ENCODE measurements at places on chromosomes 1 and 21. TPM values are rescaled to one million over a fixed set of nuclear protein-coding genes. Genes with fewer than 3 reads are reported as not detected.

MTARC2 gene
- not detected for total RNA-seq

DNA sequence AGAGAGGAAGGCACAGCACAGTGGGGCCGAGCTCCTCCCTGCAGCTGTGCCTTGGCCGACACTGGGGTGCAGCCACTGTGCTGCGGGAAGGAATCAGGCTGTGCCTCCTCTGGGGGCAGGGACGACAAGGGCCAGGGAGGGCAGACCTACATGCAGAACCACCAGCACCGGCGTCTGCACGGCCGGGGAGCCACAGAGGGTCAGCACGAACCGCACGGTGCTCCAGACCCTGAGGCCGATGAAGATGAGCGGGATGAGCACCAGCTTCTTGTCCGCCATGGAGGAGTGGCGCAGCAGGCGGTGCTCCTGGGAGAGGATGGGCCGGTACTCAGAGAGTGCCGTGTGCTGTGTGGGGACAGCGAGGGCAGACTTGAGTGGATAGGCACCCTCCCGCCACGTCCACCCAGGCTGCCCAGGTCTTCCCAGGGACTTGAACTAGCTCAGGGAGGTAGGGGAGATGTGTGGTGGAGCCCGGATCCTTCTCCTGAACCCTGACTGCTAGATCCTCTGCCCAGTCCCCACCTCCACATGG, 23.5 kb downstream of the GPR157 start:
- DNase-seq, result no peak

DNA sequence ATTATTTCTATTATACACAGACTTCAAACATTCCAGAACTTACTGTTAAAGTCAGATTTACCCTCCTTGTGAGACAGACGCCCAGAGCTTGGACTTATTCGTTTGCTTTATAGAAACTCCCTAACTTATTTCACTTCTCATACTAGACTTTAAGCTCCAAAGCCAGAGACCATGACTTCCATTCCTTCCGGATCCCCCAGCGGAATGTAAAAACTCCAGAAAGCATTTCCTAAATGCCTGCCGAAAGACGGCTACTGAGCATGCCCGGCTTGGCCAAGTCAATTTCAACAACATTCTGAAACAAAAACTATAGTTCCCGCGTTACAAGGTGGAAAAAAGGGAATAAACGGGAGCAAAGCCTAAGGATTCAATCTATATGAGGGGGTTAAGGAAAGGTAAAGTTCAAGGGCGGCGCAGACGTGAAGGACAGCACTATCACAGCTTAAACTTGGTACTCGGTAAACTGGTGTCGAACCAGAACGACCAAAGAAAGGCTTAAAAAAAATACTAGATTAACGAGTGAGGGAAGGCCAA, 1.1 kb downstream of the USP48 start:
- DNase-seq, result no peak

DNA sequence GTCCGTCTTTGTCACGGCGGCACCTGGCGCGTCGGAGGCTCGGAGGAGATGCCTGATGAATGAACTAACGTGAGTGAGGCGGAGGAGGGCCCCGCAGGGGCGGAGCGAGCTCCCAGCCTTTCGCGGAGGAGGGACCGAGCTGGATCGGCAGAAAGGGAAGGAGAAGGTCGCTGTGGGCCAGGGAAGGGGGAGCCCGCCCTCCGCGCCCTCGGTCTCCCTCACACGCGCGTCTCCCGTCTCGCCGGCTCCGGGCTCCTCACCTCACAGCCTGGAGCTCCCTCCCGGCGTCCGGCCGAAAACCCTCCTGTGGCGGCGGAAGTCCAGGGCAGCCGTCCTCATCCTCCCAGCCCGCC, 519 bp downstream of the ZNF496 start:
- peak; percentile 80 for DNase-seq

Measured in activated CD8-positive, alpha-beta T cell treated with anti-CD3 and anti-CD28 coated beads, Interleukin-2, amount 10 ng/mL, durations not matched to agents 7 days and 5 days (primary cell).